ENCODE measurements at places on chromosomes 7 and 10. TPM values are rescaled to one million over a fixed set of nuclear protein-coding genes. Genes with fewer than 3 reads are reported as not detected.

Gene PTCD1
- 10.7 TPM for total RNA-seq

Gene OR2A7
- total RNA-seq, result 2.2 TPM

Gene STAG3
- 38.8 TPM for total RNA-seq

Gene PAX4
- total RNA-seq, result not detected

Gene IFIT1B
- total RNA-seq, result not detected

Gene URGCP
- 26.9 TPM for total RNA-seq

Gene EIF3A
- 111 TPM for total RNA-seq
